RWPE1 (cell line): ENCODE measurements at places on chromosomes 11 and 22.

DNA sequence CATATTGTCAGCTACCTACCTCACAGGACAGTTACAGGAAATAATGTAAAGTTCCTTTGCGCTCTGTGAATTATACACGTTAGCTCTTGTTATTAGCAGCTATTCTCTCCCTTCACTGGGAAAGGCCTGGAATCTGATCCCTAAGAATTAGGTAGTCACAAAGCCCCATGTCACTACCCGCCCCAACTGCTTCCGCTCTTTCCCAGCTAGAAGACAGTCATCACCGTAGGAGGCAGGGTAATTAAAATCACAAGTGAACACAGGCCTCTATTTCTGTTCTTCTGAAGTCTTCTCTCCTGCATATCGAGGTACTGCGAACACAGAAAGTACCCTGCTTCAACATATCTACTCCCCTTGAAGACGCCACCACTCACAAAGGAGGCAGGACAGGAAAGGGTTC, 12.6 kb upstream of the AHNAK start:
- no peak for DNase-seq

DNA sequence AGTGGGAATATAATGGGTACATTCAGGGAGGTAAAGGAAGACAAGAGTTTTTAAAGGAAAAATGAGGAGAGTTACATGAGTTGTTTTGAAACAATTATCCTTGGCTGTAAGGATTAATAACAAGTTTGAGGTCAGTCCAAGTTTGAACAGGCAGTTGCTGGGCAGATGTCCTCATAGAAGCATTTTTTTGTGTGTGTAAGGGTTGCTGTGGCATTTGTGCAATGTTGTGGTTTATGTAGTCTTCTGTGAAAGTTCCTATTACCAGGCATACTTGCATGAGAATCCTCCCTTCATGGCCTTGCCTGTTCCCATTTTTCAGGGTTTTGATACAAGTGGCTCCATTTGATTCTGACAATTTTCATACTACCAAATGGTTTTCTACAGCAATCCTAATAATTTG, 400.2 kb downstream of the KCNA4 start:
- DNase-seq = no peak

GRCh38 chr11:69587454-69588090, 53.4 kb upstream of the CCND1 start:
- peak; percentile 80 for DNase-seq

DNA sequence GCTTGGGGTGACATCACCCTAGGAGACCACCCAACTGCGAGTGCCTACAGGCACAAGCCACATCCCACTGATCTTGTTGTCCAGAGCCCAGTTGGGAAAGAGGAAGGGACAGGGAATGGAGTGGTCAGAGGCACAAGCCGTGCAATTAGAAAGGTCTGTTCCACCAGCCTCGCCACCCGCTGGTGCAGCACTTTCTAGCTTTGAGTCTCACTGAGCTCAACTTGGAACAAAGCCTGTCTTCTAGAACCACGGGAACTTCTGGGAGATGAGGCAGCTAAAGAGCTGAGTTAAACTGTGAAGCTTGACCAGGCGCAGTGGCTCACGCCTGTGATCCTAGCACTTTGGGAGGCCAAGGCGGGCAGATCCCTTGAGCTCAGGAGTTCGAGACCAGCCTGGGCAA, 29.3 kb downstream of the TPBGL start:
- no peak for DNase-seq

DNA sequence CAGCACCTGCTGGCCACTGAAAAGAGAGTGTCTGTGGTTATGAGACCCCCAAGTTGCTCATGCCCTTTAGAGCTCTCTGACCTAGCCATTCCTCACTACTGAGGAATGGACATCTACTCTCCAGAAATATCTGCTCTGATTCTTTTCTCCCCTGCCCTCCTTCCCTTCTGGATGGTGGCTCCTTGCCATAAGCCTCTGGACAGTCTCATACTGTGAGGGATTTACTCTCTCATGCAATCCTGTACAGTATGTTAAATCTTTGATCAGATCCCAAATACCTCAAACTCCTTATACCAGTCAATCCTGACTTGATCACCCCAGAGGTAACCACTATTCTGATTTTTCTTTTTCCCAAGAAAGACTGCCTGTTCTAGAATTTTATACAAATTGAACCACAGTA, 80.7 kb downstream of the ARHGAP20 start:
- no peak for DNase-seq

GRCh38 chr11:1092919-1093318, 18.2 kb downstream of the MUC2 start:
- no peak for DNase-seq

DNA sequence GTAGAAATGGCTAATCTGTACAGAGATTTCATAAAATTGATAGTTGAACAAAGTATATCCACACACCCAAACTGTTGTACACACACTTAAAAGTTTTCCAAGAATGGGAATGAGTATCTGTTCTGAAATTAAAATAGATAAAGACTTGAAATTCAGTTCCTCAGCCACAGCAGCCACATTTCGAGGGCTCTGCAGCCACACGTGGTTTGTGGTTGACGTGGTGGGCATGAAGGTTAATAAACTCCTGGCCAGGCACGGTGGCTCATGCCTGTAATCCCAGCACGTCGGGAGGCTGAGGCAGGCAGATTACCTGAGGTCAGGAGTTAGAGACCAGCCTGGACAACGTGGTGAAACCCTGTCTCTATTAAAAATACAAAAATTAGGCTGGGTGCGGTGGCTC, 24.0 kb downstream of the TPST2 start:
- DNase-seq = no peak

- DNase-seq = peak; percentile 88
Observed at GRCh38 chr11:119144825-119145486, 3.9 kb upstream of the ABCG4 start.
